ENCODE measurements at places on chromosomes 2 and 18.

GRCh38 chr2:1936427-1936980 lies 192.2 kb upstream of the PXDN start:
- DNase-seq = no peak

GRCh38 chr18:77067291-77068061 lies 65.1 kb downstream of the MBP start:
- DNase-seq = peak; percentile 76

- no peak for DNase-seq
These were observed 8.6 kb downstream of the SH3BP4 start for GRCh38 chr2:234960175-234961088.

GRCh38 chr2:85547859-85548607 lies 9.1 kb downstream of the MAT2A start:
- no peak for DNase-seq

DNA sequence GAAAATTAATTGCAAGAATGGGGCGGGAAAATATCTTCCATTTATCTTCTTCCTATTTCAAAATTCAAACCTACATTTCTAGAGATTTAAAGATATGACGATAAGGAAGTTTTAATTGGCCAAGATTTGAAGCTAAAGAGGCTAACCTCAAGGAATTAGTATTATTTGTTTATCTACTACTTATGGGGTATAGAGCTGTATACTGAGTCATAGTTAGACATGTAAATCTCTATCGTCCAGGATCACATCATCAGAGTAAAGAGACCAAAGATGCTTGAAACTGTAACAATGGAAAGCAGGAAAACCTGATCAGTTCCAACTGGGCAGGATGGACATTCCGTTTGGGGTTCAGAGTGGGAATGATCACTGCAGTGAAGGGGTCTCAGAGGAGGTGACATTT lies 95.2 kb upstream of the KLF7 start:
- DNase-seq = no peak

All from activated T-cell treated with anti-CD3 and anti-CD28 coated beads, Interleukin-2, amount 50 U/mL, for 1 hour (primary cell).